Myometrial cell (primary cell): ENCODE measurements at places on chromosomes 5 and 9. TPM values are rescaled to one million over a fixed set of nuclear protein-coding genes. Genes with fewer than 3 reads are reported as not detected.

The ANKRD34B gene
- total RNA-seq: not detected in 2 replicates

The SHC3 gene
- total RNA-seq: 1.2 and 4.1 TPM in 2 replicates

The CWC27 gene
- total RNA-seq: 13.5 and 19.0 TPM in 2 replicates

The GKAP1 gene
- total RNA-seq: 0.29 and 1.4 TPM in 2 replicates

The PHYHD1 gene
- total RNA-seq: 5.5 and 9.7 TPM in 2 replicates

The TCERG1 gene
- total RNA-seq: 34.4 and 39.2 TPM in 2 replicates

The SVEP1 gene
- total RNA-seq: 8.6 and 11.3 TPM in 2 replicates

The SIL1 gene
- total RNA-seq: 71.2 and 72.1 TPM in 2 replicates

The AIF1L gene
- not detected in 2 replicates for total RNA-seq

The NIM1K gene
- total RNA-seq: under 0.01 and 1.2 TPM in 2 replicates

The SLC34A1 gene
- total RNA-seq: not detected in 2 replicates

The TAF1L gene
- total RNA-seq: not detected in 2 replicates

The IL3 gene
- not detected in 2 replicates for total RNA-seq

The ARL14EPL gene
- total RNA-seq: 0.29 TPM in 1 of 2 replicates, not detected in the other

The DPH7 gene
- 17.6 and 18.3 TPM in 2 replicates for total RNA-seq

The LRRTM2 gene
- not detected in 2 replicates for total RNA-seq
